ENCODE measurements at places on chromosomes 6 and 20.

DNA sequence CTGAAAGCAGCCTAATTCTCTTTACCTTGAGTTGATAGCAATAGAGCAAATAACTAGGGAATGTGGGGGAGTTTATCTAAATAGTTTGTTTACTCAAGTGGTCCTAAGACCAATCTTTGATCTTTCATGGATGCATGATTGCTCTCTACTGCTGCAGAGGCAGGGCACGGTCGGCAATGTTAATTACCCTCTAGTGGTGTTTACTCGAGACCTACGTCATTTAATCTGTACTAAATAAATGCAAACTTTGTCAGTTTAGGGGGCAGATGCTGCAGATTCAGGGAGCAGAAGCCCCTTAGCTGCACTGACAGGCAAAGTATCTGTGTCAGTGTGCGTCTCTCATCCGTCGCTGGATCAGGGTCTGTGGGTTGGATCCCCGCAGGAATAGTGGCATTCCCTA is 6.9 kb downstream of the RTN4IP1 start:
- no peak for DNase-seq

GRCh38 chr20:36085686-36086267 is 68.8 kb upstream of the EPB41L1 start:
- DNase-seq: no peak

DNA sequence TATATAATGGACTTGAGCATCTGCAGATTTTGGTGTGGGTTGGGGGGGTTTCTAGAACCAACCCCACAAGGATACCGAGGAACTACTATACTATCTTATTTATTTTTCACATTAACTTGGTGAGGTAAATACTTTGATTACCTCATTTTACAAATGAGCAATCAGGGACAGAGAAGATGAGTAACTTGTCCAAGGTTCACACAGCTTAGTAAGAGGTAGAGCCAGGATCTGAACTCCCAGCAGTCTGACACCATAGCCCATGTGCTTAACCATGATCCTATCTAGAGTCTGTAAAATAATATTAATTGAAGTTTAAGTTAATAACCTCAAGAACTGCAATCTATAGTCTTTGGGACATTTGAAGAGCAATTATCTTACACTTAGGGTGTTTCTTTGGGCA is 28.6 kb downstream of the DHX35 start:
- DNase-seq: no peak

- peak; percentile 15 for DNase-seq
Measured at GRCh38 chr6:167731731-167732422, 94.8 kb upstream of the AFDN start.

DNA sequence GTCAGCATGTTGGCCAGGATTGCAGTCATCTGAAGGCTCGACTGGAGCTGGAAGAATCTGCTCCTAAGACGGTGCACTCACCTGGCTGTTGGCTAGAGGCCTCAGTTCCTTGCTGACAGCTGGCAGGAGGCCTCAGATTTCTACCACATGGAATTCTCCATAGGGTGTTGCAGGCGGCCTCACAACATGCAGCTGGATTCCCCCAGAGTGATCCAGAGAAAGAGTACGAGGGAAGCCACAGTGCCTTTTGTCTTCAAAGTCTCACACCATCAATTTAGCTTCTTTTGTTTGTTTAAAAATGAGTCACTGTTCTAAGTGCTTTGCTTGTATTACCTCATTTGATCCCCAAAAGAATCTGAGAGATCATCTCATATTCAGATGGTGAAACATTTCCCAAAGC is 65.5 kb upstream of the FYN start:
- no peak for DNase-seq

GRCh38 chr6:125906158-125906998 is 50.2 kb upstream of the HINT3 start:
- no peak for DNase-seq

- no peak for DNase-seq
Measured at GRCh38 chr20:52103335-52103912, 88.2 kb downstream of the ZFP64 start.

DNA sequence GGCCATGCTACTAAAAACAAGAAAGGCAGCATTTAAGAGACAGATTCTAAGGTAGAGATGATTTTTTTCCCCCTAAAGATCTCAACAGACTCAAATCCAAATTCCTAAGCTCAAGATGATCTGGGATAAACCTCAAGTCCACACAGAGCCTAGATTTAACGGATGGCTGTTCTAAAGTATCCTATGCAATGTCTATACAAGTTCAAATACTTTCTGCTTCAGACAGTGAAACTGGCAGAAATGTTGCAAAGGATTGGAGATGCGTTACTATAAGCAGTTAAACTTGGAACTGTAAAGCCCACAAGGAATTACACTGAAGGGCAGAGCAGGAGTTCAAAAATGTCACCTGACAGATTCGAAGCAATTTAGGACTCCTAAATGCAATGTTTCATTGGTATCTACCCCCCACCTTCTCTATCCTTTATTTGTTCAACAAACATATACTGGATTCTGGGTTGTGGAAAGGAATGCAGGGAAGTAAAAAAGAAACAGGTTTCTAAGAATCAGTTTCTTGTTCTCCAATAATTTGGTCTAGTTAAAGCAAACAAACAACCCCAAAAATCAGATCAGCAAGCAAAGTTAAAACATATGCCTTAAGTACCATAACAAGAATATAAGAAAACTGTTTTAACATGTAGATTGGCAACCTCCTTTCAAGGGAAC is 1.6 kb downstream of the DNAAF9 start:
- no peak for DNase-seq

GRCh38 chr6:6841571-6841970 is 253.1 kb downstream of the LY86 start:
- no peak for DNase-seq

DNA sequence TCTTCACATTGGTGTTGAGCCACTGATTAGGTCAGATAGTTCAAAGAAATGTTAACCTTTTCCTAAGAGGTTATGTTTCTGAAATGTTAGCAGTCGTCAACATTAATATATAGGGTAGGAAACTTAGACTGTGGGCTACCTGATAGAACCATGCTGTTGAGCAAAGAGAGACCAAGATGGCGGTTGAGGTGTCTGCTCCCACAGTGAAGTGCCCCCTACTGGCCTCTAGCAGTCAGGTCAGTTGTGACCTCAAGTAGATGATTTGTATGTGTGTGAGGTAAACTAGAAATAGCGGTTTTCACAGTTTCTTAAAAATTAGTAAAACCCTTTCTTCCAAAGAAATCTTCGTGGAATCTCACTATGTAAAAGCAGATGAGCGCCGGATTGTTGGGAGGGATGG is 40.3 kb downstream of the MTHFD1L start:
- DNase-seq: no peak

DNA sequence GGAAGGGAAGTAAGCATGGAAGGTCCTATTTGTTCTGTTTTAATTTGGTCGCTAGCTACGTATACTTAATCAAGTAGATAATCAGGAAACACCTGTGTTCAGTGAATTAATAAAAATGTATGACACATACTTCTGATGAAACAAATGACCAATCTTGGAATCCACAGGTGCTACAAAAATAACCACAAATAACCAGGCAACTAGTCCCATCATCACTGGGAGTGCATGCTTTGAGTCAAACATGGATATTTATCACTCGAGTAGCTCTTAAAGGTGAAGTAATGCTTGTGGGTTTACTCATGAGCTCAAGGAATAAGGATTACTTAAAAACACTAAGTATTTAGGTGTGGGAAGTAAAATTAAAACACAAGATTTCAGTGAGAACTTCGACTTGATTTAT is 285.6 kb upstream of the ID4 start:
- DNase-seq: no peak

- no peak for DNase-seq
Measured at GRCh38 chr6:37486121-37486839, 13.4 kb downstream of the CCDC167 start.

DNA sequence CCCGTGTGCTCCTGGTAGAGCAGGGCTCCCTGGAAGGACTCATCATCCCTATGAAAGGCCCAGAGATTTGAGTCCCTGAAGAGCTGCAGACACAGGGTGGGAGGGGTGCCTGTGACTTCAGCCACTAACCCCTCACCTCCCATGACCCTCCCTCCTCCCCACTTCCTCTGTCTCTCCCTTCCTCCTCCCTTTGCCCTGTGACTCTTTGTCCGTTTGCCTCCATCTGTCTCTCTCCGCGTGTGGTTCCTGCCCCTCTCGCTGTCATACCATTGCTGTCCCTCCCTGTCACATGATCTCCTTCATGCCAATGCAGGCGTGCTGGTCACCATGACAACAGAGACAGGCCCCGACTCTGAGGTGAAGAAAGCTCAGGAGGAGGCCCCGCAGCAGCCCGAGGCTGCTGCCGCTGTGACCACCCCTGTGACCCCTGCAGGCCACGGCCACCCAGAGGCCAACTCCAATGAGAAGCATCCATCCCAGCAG is 19.0 kb downstream of the EPB41L1 start:
- DNase-seq: no peak

DNA sequence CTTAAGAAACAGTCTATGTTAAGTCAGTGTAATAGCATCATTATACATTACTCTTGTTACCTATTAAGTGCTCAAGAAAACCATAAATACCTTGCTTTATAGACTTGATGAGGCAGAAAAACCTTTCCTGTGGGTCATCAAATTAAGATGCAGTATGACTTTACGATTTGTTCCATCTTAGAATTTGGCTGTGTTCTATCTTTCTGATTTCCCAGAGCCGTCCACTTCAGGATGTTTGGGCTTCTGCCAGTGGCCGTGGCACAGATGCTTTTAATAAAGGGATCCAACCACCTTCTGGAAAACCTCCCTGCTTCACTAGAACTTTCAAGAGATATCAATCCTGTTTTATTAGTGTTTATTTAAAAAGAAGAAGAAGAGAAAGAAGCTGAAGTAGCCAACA is 71.2 kb downstream of the PDE7B start:
- no peak for DNase-seq

DNA sequence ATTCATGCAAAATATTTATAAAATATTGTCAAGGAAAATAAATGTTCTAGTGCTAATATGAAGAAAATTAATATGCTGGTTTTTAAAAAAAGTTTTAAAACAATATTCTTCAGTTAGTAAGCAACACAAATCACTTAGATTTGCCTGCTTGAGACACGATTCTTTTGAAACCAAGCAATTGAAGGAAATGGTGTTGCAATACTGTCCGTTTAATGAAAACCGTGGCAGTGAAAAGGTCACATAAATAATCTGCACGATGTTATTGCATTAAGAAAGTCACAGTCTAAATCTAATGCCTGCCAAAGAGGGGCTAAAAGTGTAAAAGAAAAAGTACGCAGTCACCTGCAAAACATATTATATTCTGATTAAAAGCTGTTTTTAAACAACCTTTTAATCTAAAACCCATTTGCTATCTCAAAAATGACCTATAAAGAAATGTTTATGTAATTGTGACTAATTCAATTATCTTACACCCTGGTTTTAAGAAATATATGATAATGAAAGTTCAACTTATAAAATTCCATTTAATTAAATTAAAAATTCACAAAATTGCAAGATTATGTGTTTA is 143.0 kb downstream of the GMDS start:
- DNase-seq: no peak

DNA sequence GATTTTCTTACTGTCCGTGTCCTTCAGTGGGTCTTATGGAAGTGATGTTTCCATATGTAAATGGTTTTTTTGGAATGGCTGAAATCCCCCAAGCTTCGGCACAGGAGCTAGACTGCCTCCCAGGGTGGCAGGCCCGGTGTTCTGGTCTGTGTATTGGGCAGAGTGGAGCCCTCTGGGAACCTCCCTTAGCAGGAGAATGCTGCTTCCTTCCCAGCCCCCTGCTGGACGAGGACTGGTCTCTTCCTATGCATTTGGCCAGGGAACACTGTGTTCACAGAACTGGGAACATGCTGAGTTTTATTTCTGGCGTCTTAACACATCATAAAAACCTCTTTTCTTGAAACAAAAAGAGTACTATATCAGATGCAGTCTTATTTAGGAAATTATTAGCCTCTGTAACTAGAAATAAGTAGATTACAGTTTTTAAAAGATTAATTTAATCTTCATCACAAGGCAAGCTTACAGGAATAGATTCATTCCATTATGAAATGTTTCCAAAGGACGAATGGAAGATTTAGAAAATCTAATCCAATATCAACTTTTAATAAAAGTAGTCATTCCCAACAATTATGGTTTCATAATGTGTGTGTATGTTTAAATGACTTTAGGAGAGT is 56.6 kb downstream of the SYTL3 start:
- DNase-seq: no peak

DNA sequence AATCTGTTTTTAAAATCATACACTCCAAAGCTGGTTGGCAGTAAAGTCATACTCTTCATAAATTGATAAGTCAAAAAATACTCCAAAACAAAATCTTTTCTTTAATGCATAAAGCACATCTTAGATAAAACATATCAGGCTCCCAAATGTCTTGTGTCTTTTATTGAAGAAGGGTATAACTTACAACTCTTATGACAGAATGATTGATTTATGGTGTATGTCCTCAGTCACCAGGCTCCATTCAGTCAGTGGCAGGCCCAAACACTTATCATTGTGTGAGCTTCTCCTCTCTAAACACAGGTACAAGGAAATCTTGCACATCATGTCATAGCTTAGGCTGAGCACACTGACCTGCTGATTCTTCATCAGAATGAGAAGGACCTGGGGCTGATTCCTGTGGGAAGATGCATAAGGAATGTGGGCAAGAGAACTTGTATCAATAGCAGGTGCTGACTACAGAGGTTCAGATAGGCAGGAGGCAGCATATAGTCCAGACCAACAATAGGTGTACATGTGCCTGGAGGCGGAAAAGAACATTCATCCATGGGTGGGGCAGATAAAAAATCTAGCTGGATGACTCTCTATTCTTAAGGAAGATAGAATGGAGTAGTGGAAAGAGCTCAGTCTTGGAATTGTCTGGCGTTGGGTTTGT is 1.9 kb downstream of the CALHM5 start:
- no peak for DNase-seq

DNA sequence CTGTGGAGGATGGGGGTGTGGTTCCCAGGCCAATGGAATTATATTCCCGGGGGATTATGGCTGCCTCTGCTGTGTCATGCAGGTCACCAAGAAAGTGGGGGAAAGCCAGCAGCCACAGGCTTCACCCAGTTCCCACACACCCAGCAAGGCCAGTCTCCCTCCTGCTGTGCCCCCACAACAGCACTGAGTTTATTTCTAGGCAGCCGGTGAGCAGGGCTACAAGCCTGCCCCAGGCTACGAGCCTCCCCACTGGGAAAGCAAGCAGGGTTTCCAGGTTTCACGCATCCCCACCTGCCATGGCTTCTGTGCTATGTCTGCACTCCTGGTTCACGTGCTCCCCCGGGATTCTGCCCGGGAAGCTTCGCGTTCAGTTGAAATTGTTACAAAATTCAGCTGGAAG is 72.6 kb downstream of the ERMARD start:
- DNase-seq: no peak

GRCh38 chr6:137013738-137014602 is 30.8 kb downstream of the IL20RA start:
- peak; percentile 4 for DNase-seq

GRCh38 chr6:163872335-163872734 is 457.8 kb downstream of the QKI start:
- DNase-seq: no peak

DNA sequence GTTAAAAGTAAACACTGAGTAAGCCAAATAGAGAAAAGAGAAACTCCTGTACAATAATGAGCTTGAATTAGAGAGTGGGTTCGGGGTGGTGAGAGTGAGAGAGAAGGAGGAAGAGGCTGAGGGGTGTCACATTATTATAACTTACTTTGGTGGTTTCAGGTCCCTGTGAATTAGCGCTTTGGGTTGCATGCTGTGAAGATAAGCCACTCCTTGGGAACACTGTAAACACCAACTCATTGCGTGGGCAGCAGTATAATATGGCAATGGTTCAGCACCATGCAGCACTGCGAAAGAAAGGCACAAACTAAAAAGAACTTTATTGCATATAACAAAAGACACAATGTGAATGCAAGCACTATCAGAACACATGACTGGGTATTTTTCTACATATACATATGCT is 26.9 kb downstream of the MAP3K7 start:
- no peak for DNase-seq
